D721Med (cell line): ENCODE measurements at places on chromosomes 12 and 14.

DNA sequence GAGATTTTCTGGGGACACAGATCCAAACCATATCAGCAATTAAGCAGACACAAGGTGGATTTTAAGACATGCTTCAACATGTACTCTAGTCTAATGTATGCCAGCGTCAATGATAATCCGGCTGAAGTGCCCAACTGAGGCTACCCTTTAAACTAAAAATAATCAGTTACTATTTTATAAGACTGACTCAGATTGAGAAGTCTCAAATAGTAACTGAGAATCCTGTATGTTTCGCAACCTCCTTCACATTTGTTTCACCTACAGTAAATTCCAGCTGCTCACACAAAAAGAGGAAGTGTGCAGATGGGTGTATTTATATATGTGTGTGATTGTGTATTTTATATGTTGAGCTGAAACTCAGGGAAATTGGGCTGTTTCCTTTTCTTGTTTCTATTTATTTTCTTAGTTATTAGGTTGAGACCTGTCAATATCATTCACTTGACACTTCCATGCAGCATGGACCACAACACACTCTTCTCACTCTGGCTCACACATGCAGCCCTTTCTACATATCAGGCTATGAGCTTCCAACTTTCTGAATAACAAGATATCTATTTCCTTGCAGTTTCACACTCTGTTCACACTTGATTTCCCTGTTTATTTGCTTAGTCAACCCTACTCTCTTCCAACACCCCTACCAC is 1224.9 kb upstream of the TMEM132C start:
- DNase-seq, result no peak

- DNase-seq, result no peak
Measured at GRCh38 chr14:58484176-58484575, 56.7 kb downstream of the KIAA0586 start.

GRCh38 chr12:106030210-106031071 is 108.3 kb downstream of the NUAK1 start:
- DNase-seq, result no peak

DNA sequence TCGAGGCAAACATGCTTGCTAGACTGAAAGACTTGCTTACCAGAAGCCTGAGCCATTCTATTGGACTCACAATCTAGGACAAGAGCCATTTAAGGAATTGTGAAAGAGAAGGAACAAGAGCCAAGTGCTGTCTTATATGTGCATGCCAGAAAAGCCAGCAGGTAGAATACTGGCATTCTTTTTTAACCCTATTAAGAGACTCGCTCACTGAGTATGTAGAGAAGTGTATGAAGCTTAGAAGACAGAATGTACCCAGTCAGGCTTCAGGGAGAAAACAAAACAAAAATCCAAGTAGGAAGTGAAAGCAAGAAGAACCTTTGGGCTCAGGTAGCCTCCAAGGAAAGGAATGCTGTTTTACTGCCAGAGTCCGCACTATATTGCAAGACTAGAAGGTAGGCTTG is 65.9 kb downstream of the DCAF5 start:
- no peak for DNase-seq

DNA sequence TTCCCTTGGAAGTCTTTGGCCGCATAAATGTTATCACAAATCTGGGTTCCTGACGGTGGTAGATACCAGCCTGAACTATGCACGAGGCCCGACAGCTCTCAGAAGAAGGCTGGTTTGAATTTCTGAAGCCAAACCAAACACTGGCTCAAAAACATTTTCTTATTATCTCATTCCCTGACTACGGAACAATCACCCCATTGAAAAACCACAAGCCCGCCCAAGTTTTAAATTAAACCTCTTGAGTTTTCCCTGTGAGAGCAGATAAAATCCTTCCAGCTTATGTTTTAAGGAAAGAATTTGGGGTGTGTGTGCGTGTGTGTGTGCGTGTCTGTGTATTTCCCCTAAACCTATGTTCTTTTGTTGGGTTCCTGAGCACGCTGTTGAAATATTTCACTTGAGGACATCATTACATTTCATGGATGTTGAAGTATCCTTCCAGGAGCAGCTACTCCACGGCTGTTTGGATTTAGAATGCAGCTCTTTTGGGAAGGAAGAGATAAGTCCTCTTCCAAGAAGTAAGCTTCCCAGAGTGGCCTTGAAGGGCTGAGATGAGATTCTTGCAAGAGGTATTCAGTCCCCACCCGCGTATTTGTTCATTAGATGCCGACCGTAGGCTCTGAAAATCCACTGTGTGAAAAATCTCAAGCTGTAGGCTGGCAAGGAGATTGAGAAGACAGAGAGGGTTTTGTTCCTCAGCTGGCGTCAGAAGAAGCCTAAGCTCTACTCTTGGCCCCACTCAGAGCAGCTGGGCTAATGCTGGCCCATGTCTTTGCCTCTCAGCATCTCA is 131.0 kb upstream of the NCOR2 start:
- no peak for DNase-seq

- no peak for DNase-seq
Measured at GRCh38 chr14:100076133-100076532, 10.9 kb downstream of the EVL start.

DNA sequence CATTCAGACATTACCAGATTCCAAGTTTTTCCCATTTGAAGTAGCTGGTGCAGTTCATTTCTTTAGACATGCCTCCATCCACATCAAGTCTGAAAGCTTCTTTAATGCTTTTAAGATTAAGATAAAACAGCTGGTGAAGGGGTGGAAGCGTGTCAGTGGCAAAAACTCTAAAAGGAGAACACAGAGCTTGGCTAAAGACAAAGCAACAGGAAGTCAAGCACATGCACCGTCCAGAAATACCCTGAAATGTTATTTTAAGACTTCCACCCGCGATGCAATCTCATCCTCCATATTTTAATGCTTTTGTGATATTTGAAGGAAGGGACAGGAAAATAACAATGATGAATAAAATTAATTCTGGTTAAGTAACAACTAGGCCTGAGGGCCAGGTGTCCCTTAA is 31.8 kb downstream of the PPM1H start:
- DNase-seq, result no peak

DNA sequence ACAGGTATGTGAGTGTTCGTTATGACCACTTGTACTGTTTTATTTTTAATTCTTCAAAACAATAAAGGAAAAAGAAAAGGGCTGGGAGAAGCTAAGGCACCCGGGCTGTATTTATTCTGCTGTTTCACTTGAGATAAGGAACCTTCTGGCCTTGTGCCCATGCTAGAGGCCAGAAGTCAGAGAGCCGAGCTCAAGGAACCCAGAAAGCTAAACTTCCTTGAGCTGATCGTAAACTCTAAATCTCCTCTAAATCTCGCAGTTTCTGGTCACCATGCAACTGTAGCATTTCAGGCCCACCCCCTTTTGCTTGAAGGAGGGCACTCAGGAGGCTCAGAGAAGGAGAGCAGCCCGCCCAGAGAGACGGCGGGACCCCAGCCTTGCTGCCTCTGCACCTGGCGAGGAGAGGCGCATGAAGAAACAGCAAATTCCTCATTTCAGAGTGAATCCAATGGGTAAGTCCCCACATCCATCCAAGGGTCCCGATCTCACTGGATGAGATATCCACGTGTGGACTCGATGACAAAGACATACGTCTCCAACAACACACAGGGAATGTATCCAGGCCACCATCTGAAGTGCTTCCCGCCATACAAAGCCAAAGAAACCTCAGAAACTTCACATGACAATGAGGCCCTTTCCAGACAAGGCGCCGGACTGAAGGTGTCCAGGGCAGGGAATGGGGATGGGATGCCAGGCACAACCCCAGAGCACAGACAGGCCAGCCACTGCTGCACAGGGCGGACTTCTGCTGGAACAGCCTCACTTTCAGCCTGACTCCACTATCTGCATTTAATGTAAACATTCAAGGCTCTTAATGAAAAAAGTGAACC is 14.6 kb downstream of the CCDC88C start:
- peak; percentile 17 for DNase-seq

DNA sequence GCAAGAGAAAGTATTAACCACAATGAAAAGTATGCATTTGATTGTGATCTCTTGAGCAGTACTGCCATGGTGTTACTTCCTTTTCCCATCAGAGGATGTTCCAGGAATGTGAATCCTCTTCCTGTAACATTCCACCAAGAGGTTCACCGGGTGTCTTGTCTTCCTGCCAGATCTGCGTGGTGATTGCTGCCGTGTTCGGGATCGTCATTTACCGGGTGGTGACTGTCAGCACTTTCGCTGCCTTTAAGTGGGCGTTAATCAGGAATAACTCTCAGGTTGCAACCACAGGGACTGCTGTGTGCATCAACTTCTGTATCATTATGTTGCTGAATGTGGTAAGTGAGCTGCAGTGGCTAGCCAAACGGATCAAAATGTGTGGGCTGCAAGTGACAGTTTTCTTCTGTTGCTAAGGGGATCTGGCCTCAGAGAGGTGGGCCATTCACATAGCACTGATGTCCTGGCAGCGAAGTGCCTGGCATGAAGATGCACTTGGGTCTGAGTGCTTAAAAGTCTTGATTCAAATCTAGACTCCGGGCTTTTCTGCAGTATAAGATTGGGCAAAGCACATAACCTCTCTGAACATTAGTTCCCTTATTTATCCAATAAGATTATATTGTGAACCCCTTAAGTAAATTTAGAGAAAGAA is 123.4 kb downstream of the SLC5A8 start:
- DNase-seq, result no peak

DNA sequence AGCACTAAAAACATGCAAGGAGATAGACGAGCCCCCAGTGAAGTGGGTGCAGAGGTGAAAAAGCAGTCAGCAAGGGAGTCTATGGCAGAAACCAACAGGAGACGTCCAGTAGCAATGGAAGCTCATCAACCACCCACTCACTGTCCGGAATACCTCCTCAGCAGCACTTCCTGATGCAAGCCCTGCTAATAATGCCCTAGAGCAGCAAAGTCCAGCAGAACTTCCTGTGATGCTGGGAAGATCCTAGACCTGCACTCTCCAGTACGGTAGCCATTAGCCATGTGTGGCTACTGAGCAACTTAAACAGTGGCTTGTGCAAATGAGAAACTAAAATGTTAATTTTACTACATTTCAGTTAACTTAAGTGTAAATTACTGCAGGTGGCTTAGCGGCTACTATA is 11.0 kb downstream of the SERPINA9 start:
- no peak for DNase-seq

GRCh38 chr14:98136012-98136789 is 1135.8 kb downstream of the BCL11B start:
- no peak for DNase-seq

DNA sequence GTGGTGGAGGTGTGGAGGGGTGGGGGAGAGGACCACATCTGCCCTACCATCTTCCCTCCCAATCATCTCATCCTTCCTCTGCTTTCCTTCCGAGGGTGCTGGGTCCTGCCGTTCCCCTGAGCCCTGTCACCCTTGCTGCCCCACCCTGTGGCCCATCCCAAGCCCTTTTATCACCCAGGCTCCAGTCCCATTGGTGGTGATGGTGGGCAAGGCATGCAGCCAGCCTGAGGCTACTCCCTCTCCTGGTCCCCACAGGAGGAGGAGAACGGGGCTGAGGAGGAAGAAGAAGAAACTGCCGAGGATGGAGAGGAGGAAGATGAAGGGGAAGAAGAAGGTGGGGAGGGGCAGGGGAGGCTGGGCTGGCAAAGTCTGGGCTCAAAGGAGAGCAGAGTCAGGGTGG is 2.7 kb upstream of the LAG3 start:
- peak; percentile 8 for DNase-seq

DNA sequence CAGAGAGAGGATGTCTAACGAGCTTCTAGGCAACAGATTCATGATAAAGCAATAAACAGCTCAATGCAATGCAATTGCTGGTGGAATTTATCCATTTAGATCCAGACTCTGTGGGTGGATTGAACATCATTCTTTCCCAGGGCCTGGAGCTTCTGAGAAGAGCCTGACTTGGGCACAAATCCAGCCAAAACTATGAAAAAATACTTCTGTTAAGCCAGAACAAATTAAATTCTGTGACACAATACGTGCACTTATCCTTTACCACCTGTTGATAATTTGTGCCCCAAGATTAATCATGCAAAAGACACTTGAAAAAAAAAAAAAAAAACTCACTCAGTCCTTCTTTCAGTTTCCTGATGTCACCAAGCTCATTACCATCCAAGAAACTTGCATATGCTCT is 446.0 kb upstream of the DCN start:
- DNase-seq, result no peak

GRCh38 chr12:2149091-2149490 is 96.3 kb downstream of the CACNA1C start:
- DNase-seq, result no peak

DNA sequence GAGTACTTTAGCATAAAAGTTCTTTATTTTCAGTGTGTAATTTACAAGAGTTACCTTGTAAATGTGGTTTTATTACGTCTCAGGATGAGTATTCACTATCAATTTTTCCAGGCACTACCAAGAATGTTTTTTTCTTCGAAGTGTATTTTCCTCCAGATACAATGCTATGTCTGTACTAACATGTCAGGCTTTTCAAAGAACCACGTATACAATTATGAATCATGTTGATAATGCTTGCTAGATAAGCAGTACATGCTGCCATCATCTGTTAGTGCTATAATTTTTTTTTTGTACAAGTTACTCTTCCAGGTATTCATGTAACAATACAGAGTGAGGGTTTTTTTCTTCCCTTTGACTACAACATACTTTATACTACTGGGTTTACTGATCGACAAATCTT is 5.6 kb upstream of the KANSL2 start:
- no peak for DNase-seq

- no peak for DNase-seq
Measured at GRCh38 chr12:42192686-42193085, 45.4 kb downstream of the YAF2 start.

DNA sequence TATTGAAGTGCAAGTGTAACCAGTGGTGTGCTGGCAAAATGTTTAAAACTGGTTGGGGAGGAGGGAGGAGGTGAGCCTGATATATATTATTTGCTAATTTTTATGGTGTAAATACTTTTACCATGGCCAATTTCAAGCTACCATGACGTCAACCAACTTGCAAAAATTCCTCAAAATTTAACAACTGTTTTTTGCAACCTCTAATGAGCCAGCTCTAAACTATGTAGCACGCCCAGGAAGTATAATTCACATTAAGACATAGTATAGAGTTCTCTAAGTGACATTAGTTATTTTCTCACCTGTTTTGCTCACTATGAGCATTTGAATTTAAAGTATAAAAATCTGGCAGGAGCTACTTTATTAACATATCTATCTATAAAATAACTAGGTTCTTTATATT is 41.4 kb downstream of the ATL1 start:
- DNase-seq, result no peak

DNA sequence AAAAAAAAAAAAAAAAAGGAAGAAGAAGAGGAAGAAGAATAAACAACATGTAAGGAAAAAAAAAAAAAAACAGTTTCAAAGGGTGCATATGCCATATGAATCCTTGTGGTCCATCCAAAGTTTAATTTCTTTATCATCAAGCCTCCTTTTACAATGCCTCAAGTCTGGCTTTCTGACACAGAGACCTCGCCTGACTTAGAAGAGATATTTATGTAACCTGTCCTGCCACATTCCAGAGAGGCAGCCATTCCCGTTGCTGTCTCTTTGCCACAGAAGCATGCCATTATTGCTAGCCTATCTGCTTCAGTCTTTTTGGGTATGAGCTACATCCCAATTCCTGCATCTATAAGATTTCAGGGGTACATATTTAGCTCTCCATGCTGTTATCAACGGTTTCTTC is 596.7 kb upstream of the ATP2B1 start:
- no peak for DNase-seq

DNA sequence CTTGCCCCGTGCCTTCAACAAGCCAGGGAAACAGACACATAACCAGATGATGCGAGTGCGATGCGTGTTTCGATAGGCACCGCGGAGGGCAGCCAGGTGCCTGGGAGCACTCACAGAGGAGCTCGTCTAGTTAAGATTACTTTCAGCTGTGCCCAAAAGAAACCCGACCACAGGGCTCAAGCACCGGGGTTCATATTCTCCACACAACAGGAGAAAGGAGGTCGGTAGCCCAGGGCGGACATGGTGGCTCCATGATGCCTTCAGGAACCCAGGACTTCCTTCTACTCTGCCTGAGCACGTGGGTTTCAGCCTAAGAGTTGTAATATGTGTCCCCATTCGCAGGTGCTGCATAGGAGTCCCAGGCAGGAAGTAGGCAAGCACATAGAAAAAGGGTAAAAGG is 53.7 kb upstream of the DDX11 start:
- DNase-seq, result no peak
